Endothelial cell (in vitro differentiated cells): ENCODE measurements at places on chromosomes 2 and 18.

DNA sequence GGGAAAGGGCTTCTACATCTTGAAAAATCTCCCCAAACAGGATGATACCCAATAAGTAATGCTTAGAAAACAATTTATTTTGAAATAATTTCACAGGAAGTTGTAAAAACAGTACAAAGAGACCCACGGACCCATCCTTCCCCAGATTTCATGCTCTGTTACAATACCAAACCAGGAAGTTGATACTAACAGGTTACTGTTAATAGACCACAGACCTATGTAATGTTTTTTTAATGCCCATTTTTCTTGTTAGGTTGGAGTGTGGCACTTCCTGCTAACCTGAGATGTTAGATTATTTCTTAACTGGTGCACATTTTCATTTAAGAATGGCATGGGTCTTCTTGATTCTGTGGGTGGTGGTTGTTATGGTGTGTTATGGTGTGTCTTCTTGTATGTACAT is 21.4 kb upstream of the MGAT5 start:
- H3K36me3 ChIP-seq: peaks cover 10% of the 10 kb centered on the region
- no peak for DNase-seq
- peaks cover 33% of the 10 kb centered on the region for H3K4me1 ChIP-seq
- H3K27ac ChIP-seq: no peak overlapping the region

GRCh38 chr2:25071966-25072365 is 30.1 kb downstream of the EFR3B start:
- no peak for DNase-seq
- H3K4me1 ChIP-seq: peaks cover 6% of the 10 kb centered on the region
- no peaks in the 10 kb centered on the region for H3K36me3 ChIP-seq
- no peak overlapping the region for H3K4me3 ChIP-seq
- H3K27ac ChIP-seq: no peak overlapping the region

DNA sequence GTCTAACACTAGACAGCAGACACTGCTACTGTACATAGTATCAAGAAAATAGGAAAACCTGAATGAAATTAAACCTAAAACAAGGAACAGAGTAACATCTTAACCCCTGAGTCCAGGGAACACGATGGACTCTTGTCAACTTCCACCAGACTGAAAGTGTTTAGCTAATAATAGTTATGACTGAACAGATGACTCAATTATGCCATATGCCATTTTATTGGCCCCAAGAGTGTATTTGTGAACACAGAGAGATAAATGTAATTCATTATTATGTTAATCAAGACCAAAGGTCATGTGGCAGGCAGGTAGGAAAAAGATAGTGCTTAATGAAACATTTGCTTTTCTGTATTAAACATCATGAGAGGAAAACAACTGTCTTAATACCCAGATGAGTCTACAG is 58.0 kb downstream of the NYAP2 start:
- H3K27me3 ChIP-seq: no peaks in the 10 kb centered on the region
- no peak overlapping the region for H3K27ac ChIP-seq
- no peak for DNase-seq
- no peaks in the 10 kb centered on the region for H3K36me3 ChIP-seq
- peaks cover 25% of the 10 kb centered on the region for H3K4me1 ChIP-seq
- no peak overlapping the region for H3K4me3 ChIP-seq

DNA sequence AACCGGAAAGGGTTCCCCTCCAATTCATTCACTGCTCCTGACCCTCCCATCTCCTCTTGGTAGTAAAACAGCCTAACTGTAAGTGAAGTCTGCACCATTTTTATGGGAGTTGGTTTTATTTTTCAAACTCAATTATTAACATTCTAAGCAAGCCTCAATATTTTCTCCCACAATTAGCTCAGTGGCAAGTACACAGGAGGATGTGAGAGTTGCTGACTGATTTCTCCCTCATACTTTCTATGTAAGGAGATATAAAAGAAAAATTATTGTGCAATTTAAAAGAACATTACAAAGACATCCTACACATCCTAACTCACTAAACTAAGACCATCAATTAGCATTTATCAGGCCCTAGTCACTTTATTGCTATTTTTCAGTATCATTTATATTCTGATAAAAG is 73.9 kb downstream of the PIAS2 start:
- no peaks in the 10 kb centered on the region for H3K27me3 ChIP-seq
- no peak overlapping the region for H3K27ac ChIP-seq
- no peak for DNase-seq
- H3K4me1 ChIP-seq: no peaks in the 10 kb centered on the region
- H3K36me3 ChIP-seq: no peaks in the 10 kb centered on the region
